ENCODE measurements at places on chromosomes 16 and 17.
A peak's percentile ranks its signal among the peaks of the same experiment; 100 is the strongest.

DNA sequence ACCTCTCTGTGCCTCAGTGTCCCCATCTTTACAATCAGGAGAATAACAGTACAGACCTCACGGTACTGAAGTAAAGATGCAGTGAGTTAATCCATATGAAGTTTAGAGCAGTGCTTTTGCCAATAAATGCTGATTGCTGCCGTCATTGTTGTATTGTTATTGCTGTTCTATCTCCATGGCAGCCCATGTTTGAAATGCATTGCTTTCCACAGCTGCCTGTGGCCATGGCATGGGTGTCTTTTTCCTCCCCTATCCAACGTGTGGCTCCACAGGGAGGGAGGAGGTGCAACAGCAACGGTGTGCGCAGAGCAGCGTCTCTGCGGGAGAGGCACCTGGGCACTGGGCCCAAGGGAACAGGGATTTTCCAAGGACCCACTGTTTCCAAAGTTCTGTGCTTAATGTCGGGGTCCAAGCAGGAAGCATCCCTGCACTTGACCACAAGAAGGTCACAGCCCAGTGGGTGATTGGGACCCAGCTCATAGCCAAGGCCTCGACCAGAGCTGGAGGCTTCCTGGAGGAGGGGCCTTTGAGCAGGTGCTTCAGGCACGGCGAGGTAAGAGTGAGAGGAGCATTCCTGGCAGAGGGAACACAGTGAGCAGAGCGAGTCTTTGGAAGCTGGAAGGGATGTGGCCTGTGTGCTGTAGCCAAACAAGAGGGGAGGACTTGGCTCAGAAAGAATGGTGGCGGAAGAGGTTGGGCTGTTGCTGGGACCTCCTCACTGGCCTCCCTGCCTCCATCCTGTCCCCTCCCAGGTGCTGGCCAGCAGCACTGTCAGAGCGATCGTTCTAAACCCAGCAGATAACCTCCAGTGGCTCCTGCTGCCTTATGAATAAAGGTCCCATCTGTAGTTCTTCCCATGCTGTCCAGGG is 3.9 kb downstream of the RAI1 start:
- no peak for DNase-seq

DNA sequence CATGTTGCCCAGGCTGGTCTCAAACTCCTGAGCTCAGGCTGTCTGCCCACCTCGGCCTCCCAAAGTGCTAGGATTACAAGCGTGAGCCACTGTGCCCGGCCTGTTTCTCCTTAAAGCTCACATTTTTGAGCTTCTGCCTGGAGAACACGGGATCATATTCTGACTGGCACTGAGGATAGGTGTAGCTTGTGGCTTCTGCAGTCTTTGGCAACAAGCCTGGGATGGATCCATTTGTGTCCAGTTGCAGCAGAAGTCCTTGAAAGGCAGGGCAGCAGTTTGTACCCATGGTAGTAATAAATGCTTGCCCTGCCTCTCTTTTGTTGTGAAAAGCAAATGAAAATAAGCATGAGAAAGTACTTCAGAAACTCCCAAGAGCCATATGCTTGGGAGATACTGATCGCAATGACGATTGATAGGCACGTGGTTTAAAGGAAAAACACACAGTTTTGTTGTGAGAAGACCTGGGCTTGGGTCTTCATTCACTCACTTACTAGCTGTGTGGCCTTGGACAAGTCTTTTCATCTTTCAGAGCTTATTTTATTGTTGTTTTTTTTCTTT is 3.1 kb upstream of the CORO7 start:
- DNase-seq, result no peak

DNA sequence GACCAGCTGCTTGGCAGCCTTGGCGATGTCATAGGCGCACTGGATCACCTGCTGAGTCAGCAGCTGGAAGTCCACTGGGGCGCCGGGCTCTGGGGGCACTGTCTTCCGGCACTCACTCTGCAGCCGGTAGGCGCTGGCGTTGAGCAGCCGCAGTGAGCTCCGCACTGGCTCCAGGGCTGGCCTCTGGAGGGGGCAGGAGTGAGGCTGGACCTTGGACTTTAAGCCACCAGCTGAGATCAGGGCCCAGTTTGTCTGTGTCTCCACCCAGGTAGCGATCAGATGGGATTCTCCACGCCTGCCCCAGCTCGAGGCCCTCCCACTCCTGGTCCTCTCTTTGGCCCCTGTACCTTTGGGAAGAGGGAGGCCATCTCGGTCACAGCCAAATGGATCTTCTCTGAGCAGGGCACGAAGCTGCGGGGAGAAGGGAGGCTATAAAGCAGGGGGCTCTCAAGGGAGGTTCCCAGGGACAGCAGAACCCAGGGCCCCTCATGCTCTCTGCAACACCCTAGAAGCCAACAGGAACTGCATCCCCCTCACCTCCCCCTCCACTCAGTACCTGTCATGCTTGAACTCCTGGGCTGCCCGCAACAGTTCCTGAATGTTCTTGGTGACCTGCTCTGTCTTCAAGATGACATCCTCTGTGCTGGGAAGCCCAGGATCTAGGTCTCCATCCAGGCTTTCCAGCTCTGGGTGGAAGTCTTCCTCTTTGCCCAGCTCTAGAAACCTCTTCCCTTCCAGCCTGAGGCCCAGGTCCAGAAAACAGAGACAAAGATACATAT is 6.4 kb downstream of the TP53I13 start:
- DNase-seq, result no peak

- no peak for DNase-seq
Observed at GRCh38 chr17:2776589-2777241, 19.5 kb upstream of the RAP1GAP2 start.

DNA sequence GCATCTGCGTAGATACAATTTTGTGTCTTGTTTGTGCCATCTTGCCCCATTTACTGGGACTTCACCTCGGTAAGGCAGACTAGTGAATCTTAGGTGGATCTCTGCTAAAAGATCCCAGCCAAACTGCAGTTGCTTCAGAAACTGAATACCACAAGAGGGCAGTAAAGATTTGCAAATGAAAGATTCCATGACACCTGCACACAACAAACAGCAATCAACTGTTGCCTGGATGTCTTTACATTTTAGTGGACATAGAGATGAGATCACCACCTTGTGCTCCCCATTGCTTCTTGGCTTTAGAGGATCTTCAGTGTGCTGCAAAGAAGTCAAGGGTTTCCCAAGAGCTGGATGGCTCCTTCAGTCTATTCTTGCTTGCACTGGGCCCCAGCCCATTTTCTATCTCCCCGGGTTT is 119.2 kb upstream of the CACNG5 start:
- peak; percentile 61 for DNase-seq

DNA sequence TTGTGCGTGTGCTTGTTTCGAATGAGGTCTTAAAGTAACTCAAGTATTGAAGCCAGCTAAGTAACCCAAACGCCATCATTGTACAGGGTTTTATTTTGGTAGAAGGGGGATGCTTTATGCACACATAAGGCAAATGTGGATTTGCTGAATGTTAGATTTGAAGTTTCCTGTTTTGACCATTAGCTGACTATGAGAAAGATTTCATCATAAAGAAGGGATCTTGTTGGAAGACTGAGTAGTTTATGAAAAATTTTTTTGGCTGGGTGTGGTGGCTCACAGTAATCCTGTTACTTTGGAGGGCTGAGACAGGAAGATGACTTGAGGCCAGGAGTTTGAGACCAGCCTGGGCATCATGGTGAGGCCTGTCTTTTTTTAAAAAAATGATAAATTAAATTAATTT is 10.0 kb upstream of the ZFP3 start:
- DNase-seq, result no peak

- no peak for DNase-seq
Observed at GRCh38 chr16:63769211-63769610, 1352.7 kb downstream of the CDH11 start.

DNA sequence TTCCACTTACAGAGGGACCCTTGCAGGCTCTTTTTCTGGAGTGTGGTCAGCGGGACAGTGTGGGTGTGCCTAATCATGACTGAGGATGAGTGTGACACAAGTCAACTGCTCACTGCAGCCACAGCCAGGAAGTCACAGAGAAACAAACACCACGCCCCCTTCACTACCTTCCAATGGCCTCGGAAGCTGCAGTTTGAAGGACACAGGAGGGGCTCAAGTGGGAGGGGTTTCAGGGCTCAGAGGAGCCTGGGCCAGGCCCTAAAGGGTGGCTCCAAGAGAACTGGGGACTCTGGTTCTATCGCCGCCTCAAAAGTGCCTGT is 116.2 kb upstream of the SDK2 start:
- no peak for DNase-seq

GRCh38 chr16:27759967-27760788 is 210.2 kb downstream of the KATNIP start:
- DNase-seq, result no peak

- DNase-seq, result no peak
Observed at GRCh38 chr17:33494151-33494550, 201.1 kb upstream of the ASIC2 start.

- DNase-seq, result no peak
Observed at GRCh38 chr17:16100737-16101400, 101.2 kb downstream of the TTC19 start.

GRCh38 chr17:82050761-82051641 is 610 bp downstream of the RFNG start:
- no peak for DNase-seq
